ENCODE measurements at places on chromosomes 7 and 10.

- DNase-seq, result no peak
These were observed 250.5 kb downstream of the NSUN6 start for GRCh38 chr10:18400906-18401245.

DNA sequence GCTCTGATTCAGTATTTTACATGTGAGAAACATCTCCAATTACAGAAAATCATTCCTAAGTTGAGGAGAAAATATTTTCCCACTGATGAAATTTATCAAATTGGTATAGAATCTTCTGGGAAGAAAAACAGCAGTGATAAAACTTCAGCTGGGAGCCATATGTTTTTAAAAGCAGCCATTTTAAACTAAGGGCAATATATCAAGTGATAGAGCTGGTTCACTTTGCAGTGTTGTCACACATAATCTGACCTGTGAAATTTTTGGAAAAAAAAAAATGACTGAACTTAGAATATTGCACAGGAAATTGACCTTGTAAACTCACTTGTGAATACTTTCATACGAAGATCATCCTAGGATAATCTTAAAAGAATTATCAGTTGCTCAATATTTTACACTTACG lies 10.5 kb upstream of the EZH2 start:
- DNase-seq, result peak; percentile 66

GRCh38 chr7:911791-912480 lies 35.6 kb downstream of the GET4 start:
- no peak for DNase-seq

DNA sequence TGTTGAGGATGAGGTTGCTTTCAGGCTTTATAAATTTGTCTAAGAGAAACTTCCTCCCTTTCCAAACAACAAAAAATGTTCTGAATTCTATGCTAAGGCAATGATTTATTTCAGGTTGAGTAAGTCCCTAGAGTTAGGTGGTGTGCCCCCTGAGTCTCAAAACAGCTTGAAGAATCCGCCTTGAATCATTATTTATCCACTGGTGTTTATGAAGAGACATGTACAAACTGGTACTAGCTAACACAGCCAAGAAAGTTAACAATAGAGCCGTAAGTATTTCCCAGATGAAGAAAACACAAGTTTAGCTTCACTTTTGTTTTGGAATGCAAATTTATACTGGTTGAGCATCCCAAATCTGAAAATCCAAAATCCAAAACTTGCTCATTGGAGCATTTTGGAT lies 66.2 kb upstream of the SRPK2 start:
- DNase-seq, result peak; percentile 17

DNA sequence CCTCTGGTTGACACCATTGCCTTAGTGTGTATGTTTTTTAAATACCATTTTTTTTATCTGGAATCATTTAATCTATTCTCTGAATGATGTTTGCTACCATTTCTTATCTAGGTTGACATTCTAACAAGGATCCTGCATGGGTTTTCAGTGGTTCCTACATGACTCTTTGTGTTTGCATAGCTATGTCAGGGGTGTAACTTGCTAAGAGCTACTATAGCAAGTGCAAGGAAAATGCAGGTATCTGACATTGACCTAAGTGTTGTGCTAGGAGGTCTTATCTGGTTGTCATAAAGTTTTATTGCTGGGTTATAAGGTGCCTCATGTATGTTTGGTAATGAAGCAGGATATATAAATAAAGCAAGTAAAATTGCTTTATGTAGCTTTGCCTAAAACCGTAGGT lies 183.2 kb downstream of the PLXDC2 start:
- DNase-seq, result no peak

DNA sequence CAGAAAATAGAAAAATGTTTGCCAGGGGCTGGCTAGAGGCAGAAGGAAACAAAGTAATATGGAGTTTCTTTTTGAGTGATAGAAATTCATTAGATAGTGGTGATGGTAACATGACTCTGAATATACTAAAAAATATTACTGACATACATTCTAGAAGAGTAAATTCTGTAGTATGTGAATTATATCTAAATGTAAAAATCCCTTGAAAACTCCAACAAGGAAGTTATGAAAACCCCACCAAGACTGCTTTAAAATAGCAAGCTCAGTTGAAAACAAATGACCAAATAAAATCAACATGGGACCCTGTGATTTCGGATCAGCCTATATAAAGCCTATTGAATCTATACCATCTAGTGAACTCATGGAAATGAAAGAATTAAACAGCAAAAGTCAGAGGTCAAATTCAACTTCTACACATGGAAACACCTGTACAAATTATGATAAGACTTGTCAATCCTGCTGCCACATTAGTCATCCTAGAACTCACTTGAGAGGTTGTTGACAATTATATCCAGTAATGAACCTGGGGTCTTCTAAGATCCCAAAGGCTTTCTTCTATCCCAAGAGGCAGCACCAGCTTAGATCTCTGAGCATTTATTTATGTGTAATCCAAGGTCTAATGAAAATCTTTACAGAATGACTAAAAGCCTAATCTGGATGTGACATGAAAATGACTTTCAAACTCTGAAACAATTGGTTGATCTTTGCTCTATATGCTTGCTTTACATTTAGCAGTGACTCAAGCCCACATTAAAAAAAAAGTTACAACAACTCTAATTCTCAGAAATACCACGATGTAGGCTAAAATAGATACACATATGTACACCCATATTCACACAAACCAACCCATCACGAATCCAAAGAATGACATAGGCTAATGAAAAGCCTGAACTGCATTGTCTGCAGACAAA lies 59.3 kb downstream of the OSBPL3 start:
- DNase-seq, result no peak

DNA sequence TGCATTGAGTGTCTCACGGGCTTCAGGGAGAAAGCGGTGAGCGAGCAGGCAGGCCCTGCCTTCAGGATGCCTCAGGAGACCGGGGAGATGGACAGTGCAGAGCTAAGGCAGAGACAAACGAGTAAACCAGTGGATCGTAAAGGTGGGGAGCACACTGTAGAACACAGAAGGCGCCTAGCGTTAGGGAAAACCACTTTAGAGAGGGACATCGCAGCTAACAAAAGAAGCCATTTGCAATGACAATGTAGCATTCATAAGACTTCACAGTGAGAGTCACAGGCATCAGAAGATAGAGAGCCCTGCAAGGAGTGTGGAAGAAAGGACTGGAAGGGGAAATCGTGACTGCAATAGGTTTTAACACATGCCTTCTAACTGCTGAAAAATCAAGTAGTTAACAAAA lies 54.9 kb upstream of the TMEM273 start:
- no peak for DNase-seq

DNA sequence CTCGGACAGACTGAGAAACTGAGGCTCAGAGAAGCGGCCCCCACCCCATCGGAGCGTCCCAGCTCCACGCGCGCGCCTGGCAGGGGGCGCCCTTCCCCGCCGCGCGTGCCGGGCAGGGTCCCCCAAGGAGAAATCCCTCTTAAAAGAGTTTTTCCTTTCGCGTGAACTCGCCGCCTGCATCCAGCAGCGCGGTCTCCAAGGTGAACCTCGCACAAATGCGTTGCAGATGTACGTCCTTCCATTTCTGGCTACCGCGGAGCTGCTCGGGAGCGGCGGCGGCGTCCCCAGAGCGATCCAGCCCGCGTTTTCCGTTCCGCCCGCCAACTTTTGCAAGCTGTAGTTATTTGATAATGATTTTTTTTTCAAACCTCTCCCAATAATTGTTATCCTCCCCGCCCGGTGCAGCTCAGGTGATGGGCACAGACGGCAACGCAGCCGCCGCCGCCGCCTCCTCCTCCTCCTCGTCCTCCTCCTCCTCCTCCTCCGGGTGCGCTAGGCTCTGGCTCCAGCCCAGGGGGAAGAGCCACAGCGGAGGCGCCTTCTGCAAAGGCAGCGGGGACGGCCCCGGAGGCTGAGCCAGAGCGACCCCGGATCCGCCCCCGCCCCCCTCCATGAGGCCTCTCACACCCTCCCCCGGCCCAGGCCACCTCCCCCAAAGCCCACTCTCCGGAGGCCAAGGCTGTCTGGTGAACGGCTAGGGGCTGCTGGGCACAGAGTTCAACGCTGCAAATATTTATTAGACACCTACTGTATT lies 74.0 kb upstream of the CUX1 start:
- DNase-seq, result peak; percentile 52

DNA sequence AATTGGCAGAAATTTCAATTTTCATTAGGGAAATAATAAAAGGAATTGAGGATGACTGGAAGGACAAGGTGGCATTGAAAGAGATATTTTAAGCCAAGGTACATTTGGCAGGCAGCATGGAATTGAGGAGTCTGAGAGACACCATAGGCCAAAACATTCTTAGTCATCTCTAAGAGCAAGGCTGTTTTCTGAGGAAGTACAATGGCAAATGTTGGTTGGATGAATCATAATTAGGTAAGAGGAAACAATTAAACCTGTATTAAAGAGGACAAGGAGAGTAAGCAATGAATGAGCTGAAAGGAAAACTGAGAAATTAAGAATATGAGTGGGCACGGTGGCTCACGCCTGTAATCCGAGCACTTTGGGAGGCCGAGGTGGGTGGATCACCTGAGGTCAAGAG lies 86.3 kb downstream of the MRPL32 start:
- DNase-seq, result peak; percentile 28

GRCh38 chr10:95444792-95445191 lies 116.4 kb downstream of the SORBS1 start:
- DNase-seq, result no peak

DNA sequence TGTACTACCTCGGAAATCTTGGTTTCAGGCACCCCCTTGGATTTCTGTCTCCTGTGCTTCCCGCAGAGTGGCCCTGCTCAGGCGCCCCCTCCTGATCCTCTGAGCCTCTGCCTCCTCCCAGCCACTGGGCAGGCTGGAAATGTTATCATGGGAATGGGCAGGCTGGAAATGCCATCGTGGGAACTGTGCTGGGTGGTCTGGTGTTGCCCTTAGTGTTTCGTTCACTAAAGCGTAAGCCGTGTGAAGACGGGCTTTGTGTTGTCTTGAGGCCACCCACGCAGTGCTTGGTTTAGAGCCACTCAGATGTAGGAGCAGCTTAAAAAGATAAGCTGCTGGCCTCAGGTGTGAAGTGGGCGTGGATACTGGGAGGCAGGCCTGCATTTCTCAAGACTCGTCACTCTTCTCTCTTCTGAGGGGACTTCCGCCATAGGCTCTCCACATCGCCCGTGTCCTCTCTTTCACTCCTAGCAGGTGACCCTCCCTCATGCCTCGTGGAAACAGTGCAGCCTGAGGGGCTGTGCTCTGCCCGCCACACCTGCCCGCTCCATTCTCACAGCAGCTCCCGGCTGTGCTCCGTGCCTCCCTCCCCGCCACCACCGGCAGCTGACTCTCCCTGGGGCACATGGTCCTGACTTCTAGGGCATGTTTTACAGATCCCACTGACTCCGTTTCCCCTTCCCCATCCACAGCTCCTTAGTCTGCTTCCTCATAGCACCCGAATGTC lies 28.5 kb downstream of the PPP2R2D start:
- DNase-seq, result no peak

GRCh38 chr10:70805619-70806215 lies 10.0 kb upstream of the SGPL1 start:
- DNase-seq, result no peak

GRCh38 chr10:65660006-65660405 lies 1265.8 kb upstream of the LRRTM3 start:
- DNase-seq, result no peak

GRCh38 chr7:2688409-2689342 lies 674 bp downstream of the AMZ1 start:
- DNase-seq, result no peak

DNA sequence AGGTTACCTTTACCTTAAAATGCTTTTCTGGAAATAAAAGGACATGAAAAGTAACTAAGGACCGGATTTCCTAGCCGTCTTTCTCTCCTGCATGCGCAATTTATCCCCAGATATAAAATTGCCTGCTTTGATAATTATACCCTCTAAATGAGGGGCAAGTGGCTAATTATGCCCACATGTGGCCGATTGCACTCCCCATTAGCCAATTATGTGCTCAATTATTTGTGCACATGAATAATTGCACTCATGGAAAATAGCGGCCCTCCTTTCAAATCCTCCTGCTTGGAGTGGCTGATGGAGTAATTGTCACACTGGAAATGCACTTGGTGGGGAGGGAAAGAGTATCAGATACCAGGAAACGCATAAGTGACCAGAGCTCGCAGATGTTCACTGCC lies 66.4 kb upstream of the ATRNL1 start:
- DNase-seq, result no peak

GRCh38 chr10:98367604-98368451 lies 47.2 kb downstream of the PYROXD2 start:
- DNase-seq, result no peak

DNA sequence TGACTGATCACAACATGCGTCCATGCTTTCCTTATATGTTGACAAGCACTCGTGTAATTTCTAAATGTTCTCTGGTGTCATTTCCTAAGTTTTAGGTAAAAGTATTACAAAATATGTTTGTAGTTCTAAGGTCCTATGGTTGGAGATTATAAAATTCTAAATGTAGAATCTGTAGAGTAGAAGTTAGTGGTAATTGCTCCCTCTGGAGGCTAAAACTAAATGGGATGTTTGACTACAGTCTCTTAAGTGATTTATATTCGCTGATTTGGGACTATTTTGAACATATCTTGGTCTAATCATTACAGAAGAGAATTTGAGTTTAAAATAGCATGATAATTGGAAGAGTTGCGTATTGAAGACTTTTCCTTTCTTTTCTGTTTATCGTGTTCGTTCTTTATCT lies 74.1 kb downstream of the ZMYND11 start:
- no peak for DNase-seq

DNA sequence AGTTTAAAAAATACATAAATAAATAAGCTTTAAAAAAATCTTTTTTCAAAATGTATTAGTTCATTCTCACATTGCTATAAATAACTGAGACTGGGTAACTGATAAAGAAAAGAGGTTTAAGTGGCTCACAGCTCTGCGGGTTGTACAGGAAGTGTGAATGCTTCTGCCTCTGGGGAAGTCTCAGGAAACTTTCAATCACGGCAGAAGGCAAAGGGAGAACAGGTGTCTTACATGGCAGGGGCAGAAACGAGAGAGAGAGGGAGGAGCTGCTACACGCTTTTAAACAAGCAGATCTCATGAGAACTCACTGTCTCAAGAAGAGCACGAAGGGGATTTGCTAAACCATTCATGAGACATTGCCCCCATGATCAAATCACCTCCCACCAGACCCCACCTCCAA lies 114.6 kb downstream of the DNAJC1 start:
- DNase-seq, result no peak

DNA sequence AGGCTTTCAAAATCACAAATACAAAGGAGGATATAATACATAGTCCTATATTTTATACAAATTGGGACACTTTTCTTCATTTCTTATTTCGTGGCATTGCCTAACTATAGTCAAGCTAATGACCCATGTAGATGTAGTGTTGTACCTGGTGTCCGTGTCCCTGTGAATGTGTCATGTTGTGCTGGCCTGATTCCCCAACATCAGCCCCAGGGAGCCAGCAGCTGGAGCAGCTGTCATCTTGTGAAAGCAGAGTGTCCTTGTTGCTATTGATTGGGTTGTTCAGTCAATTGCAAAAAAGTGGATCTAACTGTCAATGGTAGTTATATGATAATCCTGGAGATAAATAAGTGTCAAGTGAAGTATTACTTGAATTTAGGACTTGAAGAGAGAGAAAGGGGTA lies 86.3 kb downstream of the KAT6B start:
- no peak for DNase-seq

DNA sequence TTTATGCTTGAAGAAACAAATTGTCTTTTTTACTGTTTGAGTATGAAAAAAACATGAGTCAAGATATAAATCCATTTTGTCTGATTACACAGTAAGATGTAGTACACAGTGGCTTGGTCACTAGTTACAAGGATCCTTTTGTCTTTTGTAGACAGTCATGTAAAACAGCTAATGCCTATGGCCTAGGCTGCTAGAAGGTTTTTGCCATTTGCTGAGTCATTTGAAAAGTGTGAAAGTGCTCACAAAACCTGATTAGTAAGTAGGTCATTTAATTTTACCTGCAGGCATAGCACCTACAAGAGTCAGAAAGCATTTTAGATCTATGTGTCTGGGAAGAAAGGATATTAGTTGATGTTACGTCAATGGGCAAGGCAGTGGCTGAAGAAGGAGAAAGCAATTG lies 819.4 kb downstream of the MAGI2 start:
- no peak for DNase-seq
